Chondrocyte (in vitro differentiated cells): ENCODE measurements at places on chromosomes 11 and 22.

GRCh38 chr11:45543808-45544422 is 121.5 kb downstream of the CHST1 start:
- no peak for DNase-seq

- DNase-seq, result no peak
These were observed 26.3 kb downstream of the MEI1 start for GRCh38 chr22:41725510-41726110.

GRCh38 chr22:25153961-25154666 is 45.5 kb upstream of the CRYBB3 start:
- no peak for DNase-seq

GRCh38 chr11:14370496-14370895 is 11.5 kb upstream of the RRAS2 start:
- DNase-seq, result no peak

DNA sequence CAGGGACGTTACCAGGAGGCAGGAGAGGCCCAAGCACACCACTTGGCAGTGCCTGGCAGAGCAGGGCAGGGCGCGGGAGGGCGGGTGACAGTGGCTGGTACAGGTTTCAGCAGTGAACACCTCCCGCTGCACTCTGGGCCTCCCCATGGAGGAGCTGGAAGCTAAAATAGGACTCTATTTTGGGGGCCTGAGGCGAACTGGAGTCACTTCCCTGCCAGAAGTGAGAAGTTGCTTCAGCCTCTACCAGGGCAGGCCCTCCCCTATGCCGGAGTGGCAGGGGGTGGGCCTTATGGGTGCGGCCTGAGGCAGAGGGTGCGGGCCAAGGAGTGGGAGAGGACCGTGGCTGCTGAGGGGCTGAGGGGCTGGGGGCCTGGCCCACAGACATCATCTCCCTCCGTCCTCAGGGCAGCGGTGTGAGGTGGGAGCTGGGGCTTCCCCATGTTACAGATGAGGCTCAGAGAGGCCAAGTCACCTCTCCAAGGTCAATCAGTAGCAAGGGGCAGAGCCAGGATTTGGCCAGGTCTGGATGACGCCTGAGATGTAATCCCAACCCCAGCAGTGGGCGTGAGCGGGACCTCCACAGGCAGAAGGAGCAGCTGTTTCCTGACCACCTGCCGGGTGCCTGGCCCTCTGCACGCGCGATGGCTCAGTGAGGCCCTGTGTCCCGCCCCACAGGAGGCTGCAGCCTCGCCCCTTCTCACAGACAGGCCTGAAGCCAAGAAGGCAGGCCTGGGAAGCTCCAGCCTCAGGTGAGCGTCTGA is 39.3 kb downstream of the KCNJ4 start:
- peak; percentile 80 for DNase-seq

- DNase-seq, result no peak
These were observed at the start of gene KIRREL3 for GRCh38 chr11:127000291-127000968. Gene KIRREL3, minus strand, starts transcription at chr11:127000770.

DNA sequence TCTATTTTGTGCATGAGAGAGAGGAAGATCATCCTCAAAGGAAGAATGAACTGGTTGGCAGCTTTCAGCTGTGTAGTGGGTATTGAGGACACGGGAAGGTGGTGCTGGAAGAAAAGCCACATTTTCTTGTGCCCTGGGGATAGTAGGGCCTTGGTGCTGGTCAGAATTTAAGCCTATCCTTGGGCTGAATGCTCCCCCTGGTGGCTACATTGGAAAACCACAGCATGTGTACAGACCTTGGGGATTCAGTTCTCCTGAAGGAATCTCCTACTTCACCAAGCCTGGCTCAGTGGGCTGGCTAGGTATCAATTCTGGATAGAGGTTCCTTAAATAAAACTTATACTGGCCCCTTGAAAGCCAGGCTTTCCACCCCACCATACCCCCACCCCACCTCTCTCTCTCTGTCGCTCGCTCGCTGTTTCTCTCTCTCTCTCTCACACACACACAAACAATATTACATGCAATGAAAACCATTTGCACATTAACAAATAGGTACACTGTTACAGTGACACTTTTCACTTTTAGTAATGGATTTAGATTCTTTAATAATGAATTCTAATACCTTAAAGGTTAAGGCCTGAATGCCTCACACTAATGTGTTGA is 2.8 kb upstream of the OR51M1 start:
- DNase-seq, result no peak

DNA sequence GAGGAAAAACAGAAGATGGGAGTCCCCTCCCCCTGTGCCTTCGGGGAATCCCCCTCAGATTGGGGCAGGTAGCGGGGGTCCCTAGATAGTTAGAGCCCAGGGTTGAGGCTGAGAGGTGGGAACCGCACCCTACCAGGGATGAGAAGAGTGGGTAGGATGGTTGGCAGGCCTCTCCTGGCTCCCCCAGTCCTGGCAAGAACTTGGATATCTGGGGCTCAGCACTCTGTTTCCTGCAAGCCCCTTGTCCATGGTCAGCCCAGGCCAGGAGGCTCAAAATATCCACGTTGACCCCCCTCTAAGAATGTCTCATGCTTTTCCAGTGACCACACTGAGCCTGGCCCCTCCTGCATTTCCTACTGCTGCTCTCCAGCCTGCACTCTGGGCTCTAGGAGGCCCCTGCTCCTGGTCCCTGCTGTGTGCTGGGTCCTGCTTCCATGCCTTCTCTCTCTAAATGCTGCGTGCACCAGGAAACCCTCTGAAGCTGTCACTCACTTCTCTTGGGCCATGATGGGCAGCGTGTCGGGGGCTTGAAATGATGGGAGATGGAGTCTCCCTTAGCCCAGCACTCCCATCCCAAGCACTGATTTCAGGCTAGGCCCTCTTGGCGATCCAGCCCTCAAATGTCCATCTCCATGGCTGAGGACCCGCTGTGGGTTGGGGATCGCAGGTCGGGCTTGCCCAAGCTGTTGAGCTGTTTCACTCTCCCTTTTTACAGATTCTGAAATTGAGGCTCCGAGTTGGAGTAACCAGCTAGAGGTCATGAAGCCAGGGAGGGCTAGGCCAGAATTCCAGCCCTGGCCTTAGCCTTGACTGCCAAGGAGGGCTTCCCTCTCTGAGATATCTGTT is 2.0 kb downstream of the MAP3K11 start:
- no peak for DNase-seq

DNA sequence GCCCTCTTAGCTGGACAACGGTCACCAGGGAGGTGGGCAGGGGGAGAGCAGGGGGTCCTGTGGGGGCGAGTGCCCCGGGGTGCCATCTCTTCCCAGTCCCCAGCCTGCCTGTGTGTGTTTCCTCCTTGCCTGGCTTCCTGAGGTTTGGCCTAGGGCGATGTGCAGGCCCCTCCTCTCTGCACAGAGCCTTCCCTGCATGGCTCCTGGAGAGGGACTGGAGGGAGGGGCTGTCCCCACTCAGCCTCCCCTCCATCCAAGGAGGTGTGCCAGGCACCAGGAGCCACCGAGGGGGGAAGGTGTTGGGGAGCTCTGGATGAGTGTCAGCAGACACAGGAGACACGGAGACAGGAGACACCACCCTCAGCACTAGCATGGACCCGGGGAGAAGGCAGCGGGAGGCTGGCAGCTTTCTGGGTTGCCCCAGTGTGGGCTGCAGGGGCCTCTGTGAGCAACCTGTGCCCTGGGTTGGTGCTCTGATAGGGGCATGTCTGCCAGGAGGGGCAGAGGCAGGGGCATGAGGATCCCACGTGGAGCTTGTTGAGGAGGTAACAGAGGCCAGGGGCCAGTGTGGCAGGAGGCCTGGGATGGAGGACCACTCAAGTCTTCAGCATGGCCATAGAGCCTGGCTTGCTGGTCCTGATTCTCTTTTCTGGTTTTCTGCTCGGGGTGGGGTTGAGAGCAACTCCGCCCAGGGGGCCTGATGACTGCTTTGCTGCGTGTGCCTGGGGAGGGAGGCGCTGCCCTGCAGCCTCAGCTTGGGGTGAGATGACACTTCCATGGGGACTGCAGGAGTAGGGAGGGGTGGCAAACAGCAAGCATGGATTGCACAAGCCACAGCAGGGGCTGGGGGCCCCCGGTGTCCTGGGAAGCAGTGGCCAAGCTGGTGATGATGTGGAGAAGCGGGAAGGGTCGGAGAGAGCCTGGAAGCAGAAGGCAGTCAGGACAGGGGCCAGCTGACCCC is 78.8 kb downstream of the ST3GAL4 start:
- DNase-seq, result no peak

DNA sequence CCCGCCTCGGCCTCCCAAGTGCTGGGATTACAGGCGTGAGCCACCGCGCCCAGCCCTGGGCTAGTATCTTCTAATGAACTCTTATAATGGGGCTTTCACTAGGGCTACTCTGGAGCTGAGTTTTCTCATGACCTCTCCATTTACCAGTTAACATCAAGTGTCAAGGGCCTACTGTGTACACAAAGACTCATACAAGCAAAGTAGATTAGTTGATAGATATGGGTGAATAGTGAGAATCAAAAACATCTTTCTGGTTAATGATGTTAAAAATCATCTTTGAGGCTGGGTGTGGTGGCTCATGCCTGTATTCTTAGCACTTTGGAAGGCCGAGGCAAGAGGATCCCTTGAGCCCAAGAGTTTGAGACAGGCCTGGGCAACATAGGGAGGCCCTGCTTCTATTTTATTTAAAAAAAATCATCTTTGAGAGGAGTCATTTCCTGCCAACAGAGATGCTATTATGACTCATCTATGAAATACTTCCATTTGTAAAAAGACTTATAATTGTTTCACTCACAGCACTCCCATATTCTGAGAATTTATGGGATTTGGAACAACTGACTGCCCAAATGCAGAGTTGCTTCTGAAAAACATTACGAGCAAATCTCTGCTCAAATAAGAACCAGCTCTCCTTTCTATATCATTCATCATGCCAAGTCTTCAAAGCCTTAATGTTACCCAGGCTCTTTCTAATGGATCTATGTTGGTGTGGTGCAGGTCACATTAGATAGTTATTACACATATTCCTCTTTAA is 57.0 kb downstream of the GDPD4 start:
- no peak for DNase-seq

DNA sequence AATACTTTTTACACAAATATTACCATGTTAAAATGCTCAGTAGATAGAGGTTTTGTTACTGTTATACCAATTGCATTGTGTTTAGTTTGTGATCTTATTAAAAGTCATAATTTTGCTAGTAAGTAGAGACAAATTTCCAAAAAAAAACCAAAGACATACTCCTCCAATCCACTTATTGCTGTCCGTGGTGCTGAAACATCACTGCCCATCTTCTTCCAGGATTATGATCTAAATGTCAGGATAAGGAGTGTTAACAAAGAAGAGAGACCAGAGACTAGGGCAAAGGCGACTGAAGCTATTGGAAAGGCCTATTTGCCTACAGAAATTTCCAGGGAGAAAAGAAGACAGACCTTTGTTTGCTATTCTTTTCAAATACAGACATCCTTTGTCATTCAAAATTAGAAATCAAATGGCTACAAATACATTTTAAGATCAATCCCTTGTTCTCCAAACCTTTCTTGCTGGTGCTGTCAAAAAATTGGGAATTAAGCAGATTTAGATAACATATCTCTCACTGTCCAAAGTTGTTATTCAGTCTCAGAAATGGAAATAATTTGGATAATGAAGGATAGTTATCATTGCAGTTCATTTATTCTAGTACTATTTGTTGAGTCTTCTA is 199.7 kb downstream of the C11orf91 start:
- DNase-seq, result no peak

DNA sequence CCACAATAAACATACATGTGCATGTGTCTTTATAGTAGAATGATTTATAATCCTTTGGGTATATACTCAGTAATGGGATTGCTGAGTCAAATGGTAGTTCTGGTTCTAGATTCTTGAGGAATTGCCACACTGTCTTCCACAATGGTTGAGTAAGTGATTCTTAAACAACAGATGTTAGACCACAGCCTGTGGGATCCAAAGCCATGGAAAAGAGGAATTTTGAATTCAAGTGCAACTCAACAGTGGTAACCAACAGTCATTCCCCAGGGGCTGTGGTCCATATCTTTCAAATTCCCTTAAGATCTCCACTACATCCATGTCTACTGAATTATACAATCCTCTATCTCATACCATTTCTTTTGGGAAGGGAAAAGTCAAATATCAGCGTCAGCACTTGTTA is 321.5 kb downstream of the LARGE1 start:
- no peak for DNase-seq

- DNase-seq, result no peak
These were observed 4.5 kb upstream of the TBX10 start for GRCh38 chr11:67644042-67644441.

GRCh38 chr22:19882446-19883381 is 28.0 kb upstream of the GNB1L start:
- peak; percentile 76 for DNase-seq

- DNase-seq, result no peak
These were observed 713 bp upstream of the ARL14EP start for GRCh38 chr11:30322191-30322590.

DNA sequence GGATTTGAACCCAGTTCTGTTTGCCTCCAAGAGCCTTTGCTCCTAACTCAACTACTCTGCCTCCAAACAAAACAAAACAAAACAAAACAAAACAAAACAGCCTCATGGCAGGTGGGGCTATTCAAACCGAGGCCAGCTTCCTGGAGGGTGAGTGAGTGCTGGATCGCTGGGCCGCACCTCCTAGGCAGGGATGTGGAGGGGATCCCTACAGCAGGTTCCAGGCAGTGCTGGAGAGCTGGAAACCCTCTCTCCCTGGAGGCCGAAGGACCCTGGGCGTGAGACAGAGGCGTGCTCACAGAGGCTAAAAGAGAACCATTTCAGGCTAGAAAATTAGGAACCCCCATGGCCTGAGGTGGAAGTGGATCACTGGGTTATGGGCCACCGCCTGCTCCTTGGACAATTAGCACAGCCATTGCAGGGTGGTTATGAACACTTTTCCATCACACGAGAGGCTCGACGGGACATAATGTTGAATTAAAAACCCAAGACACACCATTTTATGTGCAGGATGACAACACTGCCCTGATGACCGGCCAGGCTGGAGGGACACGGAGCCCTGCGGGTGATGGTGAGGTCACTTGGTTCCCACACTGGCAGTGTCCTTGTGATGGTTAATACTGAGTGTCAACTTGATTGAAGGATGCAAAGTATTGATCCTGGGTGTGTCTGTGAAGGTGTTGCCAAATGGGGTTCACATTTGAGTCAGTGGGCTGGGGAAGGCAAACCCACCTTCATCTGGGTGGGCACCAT is 35.2 kb downstream of the SHISAL1 start:
- peak; percentile 57 for DNase-seq

DNA sequence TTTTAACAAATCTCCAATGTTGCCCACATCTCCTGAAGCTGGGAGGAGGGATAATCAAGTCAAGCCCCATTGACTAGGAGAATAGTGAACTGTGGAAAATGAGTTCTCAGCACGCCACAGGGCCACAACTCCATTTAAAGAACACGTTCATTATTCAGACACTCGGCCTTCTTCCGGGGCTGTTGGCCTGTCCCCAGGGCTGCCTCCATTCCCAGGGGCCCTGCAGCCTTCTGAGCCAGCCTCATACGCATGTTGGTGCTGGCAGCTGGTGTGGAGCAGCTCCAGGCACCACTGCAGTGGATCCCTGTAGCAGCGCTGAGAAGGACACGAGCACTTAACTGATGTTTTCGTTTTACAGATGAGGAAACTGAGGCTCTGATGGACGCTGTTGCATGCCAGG is 87.5 kb upstream of the RCN1 start:
- DNase-seq, result no peak

GRCh38 chr11:42571878-42572610 is 739.8 kb upstream of the API5 start:
- DNase-seq, result no peak

- DNase-seq, result no peak
These were observed 27.1 kb downstream of the WNT7B start for GRCh38 chr22:45949891-45950290.

- DNase-seq, result no peak
These were observed 42.7 kb downstream of the CELF1 start for GRCh38 chr11:47510209-47510608.
